HTR-8/SVneo (cell line): ENCODE measurements at places on chromosomes 4 and X.
A peak's percentile ranks its signal among the peaks of the same experiment; 100 is the strongest.

GRCh38 chr4:53994382-53995102 is 69.9 kb downstream of the CHIC2 start:
- DNase-seq: no peak

- DNase-seq: no peak
Observed at GRCh38 chr4:52718123-52718522, 33.1 kb downstream of the ERVMER34-1 start.

DNA sequence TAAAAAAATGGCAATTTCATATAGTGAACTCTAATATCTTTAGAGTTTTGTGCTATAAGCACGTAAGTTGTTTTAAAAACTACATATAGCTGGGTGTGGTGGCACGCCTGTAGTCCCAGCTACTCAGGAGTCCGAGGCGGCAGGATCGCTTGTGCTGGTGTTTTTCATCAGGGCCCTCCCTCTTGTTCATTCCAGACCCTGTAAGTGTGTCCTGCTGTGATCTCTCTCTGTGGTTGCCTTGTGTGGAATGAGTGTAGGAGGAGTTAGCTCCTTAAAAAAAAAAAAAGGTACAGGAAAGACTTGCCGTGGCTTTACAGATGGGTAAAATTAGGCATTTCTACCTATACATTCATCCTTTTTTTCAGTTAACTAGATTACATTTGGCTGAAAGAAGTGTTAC is 35.4 kb downstream of the RBBP7 start:
- DNase-seq: no peak

- no peak for DNase-seq
Observed at GRCh38 chr4:1195891-1196401, 23.6 kb upstream of the SPON2 start.

DNA sequence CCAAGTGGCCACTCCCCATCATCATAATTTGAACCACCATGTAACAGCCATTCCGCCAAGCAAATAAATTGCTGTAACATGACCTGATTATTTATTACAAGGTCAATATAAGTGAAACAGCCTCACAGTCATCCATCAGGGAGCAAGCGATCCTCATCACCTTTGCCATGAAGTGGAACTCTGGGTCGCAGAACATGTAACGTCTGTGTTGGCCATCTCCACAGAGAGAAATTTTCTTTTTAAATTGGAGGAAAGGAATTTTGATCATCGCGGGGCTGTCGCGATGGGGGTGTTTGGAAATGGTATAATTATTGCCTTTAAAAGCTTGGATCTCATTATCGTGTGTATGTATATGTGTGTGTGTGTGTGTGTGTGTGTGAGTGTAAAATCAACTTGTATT is 90.2 kb downstream of the SHOX start:
- DNase-seq: no peak

DNA sequence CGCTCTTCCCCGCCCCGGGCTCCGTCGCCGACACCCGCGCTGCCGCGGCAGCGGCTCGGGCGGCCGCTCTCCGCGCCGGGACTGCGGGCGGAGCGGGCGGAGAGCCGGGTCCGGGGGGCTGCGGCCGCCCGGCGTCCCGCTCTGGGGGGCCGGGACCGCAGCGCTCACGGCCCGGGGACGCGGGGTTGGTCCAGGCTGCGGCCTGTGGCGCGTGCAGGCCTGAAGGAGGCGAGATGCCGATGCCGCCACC is 492 bp downstream of the GALNT7 start:
- no peak for DNase-seq

DNA sequence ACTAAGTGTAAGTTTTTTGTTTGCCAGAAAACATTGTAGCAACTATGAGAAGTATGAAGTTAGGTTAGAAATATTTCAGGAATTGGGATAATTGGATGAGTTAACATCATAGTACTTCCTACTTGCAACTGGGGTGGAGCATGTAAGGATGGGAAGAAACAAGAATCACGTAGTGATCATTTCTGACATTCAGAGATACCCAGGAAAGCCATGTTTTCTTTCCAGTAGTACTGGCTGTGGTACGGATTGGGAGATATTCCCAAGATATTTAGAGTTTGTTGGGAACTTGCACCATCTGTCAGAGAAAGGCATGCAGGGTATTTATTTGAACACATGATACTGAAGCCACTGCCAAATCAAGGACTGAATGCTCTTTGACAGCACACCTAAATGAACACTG is 87.6 kb upstream of the SLC4A4 start:
- no peak for DNase-seq

GRCh38 chr4:41752081-41752836 is 3.7 kb upstream of the PHOX2B start:
- DNase-seq: no peak

GRCh38 chrX:72402614-72403013 is 96.9 kb upstream of the CITED1 start:
- DNase-seq: no peak

GRCh38 chrX:81259714-81260395 is 58.0 kb downstream of the SH3BGRL start:
- no peak for DNase-seq

GRCh38 chrX:123422875-123423274 is 238.8 kb downstream of the GRIA3 start:
- DNase-seq: no peak

- DNase-seq: no peak
Observed at GRCh38 chr4:150950657-150951288, 64.3 kb downstream of the LRBA start.

- peak; percentile 57 for DNase-seq
Observed at GRCh38 chr4:151226004-151226932, 50.7 kb upstream of the PRSS48 start.

GRCh38 chr4:1488357-1488756 is 82.1 kb upstream of the NKX1-1 start:
- no peak for DNase-seq

DNA sequence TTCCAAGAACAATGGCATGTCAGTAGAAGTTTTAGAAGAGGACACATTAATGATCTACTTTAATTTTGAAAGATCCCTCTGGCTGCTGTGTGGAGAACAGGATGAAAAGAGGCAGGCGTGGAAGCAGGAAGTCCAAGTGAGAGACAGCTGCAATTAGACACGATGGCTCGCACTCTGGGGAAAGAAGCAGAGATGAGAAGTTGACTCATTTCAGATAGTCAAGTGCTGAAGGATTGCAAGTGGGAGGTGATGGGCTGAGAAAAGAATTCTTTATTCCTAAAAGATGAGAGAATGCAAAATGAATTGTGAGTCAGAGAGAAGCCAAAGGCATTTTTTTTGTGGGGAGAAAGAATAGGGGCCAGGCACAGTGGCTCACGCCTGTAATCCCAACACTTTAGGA is 16.5 kb downstream of the RXFP1 start:
- peak; percentile 41 for DNase-seq

DNA sequence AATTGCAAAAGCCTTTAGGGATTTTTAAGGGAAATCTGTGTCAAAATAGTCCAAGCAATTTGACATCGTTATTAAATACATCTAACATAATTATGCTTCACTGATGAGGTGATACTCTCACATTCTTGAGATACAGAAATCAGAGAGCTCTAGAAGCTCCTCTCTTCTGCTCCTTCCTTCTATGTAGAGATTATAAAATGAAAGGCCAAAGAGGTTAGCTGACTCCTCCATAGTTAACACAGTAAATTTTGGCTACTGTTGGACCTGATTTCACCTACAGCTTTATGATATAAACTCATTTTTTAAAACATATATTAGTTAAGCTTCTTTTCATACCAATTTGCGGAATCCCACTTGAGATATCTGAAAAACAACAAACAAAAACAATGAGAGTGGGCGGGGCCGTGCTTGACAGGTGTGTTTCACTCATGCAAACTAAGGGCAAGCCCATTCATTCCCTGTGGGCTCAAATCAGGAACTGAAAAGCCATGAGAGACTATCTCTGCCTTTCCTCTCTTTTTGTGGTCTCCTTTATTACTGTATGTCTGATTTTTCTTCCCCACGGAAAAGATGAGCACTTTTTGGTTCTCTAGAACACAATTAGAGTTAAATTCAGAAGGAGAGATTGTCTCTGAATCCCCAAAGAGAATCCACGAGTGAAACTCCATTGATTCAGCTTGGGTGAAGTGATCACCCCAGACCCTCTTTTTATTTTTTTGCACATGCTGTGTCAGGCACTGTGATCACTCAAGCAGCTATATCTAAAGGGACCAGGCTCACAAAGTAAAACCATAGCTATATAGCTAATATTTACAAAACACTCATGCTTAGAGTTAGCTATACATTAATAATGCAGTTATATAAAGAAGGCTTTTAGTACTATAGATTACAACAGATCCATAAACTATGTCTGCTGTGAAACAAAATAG is 566.3 kb downstream of the IL15 start:
- DNase-seq: no peak

- no peak for DNase-seq
Observed at GRCh38 chrX:16114611-16115010, 8.8 kb upstream of the GRPR start.

- no peak for DNase-seq
Observed at GRCh38 chr4:156575430-156576073, 396.0 kb downstream of the PDGFC start.

DNA sequence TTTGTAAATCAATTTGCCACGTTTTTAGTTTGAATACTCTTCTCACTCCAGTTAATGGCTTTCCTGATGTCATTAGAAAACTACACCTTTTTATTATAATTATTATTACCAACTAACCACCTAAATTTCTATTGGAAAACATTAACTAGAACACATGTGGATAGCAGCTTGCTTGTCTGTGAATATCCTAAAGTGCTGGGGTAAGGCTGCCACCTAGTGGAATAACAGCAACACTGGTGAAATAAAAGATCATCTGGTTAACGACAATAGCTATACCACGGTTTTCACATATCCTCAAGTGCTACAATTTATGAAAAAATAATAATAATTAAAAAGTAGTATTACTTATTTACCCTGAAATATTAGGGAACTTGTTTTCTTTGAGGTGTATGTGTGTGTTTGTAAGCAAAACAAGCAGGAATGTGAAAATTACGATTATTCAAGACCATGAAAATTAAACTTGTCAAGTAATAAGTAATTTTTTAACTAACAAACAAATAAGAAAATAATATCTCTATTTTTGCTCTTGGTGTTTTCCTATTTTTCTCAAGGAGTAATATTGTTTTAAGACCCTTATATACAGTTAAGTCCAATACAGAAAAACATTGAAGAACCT is 130.1 kb upstream of the TECRL start:
- DNase-seq: peak; percentile 30

- DNase-seq: no peak
Observed at GRCh38 chr4:30862196-30862595, 142.0 kb downstream of the PCDH7 start.

DNA sequence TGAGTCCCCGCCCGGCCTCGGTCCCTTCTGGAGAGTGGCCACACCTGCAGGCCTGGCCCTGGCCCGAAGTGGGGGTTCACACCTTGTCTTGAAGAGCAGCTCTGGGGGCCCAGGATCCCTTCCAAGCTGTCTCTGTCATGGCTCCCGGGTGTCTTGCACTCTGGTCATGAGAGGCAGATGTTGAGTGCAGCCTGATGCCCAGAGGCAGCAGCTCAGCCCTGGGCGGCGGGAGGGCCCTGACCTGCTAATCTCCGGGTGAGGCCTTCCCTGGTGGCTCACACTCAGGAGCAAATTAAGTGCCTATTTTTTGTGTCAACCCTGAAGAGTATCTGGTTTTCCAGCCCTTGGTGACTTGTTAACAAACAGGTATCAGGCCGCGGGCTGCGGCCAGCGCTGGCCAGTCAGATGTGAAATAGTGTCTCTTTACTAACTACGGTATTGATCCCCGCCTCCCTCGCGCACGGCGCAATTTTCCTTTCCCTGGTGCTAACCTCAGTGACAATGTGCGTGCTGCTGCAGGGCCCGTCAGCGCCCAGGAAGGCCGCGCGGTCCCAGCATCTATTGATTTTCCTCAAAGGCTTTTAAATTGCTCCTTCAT is 24.2 kb downstream of the NKX1-1 start:
- no peak for DNase-seq

DNA sequence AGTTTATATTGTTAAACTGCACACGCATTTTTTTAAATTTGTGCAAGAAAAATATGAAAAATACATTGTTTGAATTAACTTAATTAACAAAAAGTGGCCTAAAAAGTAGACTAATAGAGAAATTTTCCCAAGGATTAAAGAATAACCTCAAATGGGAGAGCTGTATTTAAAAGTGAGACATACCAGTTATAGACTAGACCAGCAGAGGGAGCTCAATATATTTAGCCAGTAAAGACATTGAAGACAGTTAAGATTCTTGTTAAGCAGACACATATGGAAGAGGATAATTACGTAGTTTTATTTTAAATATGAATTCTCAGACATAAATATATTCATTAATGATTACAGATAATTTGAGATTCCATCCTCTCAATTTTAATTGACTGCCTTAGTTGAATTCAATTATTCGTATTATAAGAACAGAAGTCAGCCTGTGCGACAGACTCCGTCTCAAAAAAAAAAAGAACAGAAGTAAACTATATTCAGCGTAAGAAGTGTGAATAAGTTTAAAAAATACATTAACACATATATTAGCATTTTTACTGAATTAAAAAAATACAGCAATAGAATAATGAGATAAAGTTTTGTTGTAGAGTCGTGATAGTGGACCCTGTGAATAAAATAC is 64.8 kb downstream of the GLRA3 start:
- DNase-seq: peak; percentile 21

DNA sequence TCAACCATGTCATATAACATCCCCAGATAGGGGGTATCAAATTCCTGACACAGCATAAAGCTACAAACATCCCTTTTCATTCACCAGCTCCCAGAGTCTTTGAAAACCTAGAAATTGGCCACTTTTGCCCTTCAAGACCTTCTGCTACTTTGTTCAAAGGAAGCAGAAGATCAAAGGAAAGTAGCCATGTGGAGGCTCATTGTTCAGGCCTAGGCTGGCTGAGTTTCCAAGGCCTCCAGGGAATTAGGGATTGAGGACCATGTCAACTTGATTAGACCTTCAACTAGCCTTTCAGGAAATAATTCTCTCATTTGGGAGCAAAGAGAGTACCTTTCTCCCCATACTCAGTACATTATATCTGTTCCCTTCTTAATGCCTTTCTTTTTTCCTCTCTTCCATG is 66.8 kb upstream of the ATXN3L start:
- DNase-seq: no peak

DNA sequence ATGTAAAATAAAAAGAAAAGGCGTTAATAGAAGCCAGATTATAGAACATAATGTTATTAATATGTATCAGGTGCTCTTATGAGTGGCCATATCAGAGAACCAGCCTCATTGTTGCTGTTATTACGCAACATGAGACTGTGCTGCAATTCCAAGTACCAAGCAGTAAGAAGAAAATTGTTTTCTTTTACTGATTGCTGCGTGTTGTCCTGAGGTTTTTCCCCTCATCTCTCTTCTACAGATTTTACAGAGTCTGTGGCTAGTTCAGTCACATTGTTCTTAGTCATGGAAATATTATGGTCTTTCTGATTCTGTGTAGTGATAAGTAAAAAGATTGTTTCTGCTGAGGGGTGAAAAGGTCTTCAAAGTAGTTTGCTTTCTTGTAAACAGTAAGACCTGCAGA is 55.9 kb downstream of the NPNT start:
- no peak for DNase-seq

DNA sequence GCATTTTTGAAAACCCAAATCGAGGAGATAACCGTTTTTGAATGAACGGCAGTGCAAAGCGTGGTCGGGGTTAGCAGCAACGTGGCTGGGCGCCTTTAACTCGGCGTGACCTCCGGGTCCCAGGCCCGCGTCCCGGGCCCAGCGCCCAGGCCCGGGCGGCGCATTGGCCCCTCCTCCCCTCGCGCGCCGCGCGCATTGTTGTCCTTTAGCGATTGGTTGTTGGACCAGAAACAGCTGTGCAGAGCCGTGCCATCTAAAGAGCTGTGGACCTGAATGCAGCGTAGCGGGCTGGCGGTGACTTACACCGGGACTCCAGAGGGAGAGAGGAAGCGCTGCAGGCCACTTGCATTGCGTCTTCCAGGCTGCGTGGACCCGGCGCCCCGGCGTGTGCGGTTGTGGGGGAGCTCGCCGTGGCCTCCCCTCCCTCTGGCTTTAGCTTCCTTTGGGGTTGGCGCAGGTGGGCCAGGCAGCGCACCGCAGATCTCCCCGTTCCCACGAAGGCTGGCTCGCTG is at the start of gene STOX2:
STOX2 (plus strand) TSS at position 227 of the 512 bp plus-strand sequence. CDS start 1,484 bp downstream, outside the sequence.
- DNase-seq: peak; percentile 53
